Calu3 (cell line): ENCODE measurements at places on chromosomes 1 and 21. TPM values are rescaled to one million over a fixed set of nuclear protein-coding genes. Genes with fewer than 3 reads are reported as not detected.
A peak's percentile ranks its signal among the peaks of the same experiment; 100 is the strongest.

DNA sequence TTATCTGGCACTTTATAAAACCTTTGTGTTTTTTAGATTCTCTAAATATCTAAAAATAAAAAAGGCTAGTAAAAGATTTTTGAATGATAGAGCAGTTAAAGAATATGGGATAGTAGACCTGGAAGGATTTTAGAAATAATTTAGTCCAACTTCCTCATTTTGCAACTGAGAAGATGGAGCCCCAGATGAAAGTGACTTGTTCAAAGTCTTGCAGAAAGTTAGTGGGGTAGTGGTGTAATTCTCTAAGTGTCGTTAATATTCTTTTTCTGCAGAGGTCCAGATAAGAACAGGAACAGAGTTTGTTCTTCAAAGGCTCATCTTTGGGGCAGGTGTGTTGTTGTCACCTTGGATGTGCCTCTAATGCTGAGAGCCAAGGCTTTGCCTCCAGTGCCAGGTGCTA is 159.5 kb downstream of the DISC1 start:
- DNase-seq: no peak

RORC gene
- total RNA-seq: 0.19 and 1.2 TPM in 2 replicates

- DNase-seq: peak; percentile 17
Measured at GRCh38 chr1:111769517-111770146, 13.9 kb downstream of the DDX20 start.

DNAJC8 gene
- 57.6 and 58.3 TPM in 2 replicates for total RNA-seq

KCNJ9 gene
- not detected in 2 replicates for total RNA-seq

GRCh38 chr1:245234217-245235081 is 79.7 kb downstream of the KIF26B start:
- no peak for DNase-seq

DNA sequence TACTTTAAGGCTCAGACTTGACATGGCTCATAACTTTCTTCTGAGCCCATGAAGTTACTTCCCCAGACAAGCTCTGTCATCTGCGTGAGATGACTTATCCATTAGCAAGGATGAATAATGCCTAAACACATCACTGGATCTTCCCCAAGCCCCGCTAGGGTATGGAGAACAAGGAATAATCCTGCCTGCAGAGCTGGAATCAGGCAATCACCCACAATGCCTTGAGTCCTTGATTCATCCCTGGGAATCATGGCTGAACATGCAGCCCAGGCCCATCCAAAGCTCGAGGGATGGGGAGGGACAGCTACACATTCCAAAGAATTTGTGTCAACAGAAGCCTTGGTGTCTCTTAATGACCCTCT is 131.7 kb downstream of the PSMG1 start:
- no peak for DNase-seq

DNA sequence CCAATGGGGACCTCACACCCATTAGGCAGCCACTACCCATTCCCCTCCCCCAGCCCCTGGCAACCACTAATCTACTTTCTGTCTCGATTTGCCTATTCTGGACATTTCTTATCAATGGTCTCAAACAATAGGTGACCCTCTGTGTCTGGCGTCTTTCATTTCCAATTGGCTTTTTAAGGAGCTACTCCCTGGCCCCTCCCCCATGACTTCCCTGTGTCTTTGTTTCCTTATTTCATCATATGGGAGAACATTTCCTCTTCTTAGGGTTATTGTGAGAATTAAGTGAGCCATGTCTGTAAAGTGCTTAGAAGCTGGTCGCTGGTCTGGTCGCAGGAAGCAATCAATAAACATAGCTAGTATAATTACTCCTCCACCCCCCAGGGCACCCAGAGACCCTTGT is 80.9 kb downstream of the SPSB1 start:
- DNase-seq: no peak

HMGCL gene
- total RNA-seq: 23.1 and 27.8 TPM in 2 replicates

PEX19 gene
- 64.0 and 70.3 TPM in 2 replicates for total RNA-seq

CELA2B gene
- not detected in 2 replicates for total RNA-seq

DNA sequence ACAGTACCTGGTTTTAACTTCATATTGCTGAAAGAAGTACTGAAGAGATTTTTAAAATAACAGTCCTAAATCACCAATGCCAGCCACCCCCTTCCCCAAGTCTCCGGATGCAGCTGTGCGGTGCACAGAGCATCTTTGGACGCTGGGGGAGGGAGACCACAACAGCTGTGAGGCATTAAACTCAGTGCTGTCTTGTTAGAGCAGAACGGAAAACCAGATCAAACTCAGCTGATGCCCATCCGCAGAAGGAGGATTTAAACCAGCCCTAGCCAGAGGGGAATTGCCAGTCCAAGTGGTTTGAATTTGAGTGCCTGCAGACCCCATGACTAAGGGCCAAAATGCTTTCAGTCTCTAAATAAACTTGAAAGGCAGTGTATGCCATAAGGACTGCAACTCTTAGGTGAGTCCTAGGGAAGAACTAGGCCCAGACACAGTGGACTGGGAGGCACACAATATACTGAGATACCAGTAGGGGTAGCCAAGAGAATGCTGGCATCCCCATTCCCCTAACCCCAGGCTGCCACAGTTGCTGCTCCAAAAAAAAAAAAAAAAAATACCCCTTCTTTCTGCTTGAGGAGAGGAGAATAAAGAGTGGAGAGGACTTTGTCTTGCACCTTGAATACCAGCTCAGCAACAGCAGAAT is 576.2 kb downstream of the NEGR1 start:
- no peak for DNase-seq
